Activated CD4-positive, alpha-beta memory T cell treated with anti-CD3 and anti-CD28 coated beads, Interleukin-2, amount 10 ng/mL, durations not matched to agents 7 days and 5 days (primary cell): ENCODE measurements at places on chromosomes 1 and 21.

DNA sequence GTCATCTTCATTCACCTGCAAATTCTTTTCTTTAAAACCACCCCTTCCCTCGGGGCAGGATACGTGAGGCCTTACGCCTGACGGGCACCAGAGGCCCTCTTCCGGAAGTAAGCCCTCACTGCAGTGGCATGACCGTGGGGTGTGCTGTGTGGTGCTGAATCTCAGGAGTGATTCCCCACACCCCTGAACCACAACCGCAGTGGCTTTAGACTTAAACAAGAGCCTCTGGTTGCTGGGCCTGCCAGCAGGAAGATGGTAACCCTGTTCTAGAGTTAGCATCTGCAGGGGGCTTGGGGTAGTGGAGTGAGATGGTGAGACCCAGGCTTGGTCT is 12.1 kb downstream of the BSND start:
- DNase-seq: peak; percentile 30

DNA sequence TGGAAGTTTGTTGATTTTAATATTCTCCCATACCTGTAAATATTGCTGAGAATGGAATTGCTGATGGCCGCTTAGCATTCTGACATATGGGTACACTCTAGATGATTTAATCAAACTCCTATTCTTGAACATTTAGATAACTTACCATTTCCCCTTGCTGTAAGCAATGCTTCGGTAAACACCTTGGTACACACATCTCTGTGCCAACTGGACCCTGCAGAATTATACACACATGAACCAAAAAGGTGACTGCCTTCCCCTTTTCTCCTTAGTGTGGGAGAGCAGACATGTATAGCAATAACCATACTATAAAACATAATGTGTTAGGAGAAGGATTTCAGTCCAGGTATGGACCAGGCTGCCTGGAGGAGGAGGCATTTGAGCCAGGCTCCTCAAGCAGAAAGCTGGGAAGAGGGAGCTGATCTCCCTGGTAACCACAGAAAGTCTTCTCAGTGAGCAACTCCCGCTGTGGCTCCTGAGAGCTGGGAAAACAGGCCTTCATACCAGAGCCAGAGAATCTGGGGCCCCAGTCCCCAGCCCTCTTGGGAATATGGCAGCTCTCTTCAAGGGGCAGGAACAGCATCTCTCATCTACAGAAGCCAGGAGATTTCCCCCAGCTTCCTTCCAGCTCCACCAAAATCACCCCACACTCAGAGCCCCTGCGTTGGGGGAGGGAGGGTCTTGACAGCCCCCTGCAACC is 33.9 kb upstream of the CSF1 start:
- no peak for DNase-seq

DNA sequence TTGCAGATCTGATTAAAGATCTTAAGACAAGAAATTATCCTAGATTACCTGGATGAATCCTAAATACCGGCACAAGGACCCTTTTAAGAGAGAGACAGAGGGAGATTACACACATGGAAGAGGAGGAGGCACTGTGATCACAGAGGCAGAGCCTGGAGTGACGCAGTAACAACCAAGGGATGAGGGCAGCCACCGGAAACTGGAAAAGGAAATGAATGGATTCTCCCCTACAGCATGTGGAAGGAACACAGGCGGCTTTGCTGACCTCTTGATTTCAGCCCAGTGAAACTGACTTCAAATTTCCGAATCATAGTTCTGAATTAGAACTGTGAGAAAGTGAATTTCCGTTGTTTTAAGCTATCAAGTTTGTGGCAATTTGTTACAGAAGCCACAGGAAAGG is 50.2 kb upstream of the IVNS1ABP start:
- DNase-seq: no peak

GRCh38 chr1:43932786-43933385 is 715 bp upstream of the ARTN start:
- no peak for DNase-seq

- no peak for DNase-seq
Observed at GRCh38 chr21:44322621-44323325, 16.4 kb downstream of the CFAP410 start.

- no peak for DNase-seq
Observed at GRCh38 chr1:19405195-19405760, 80.1 kb downstream of the CAPZB start.
